Effector memory CD8-positive, alpha-beta T cell (primary cell): ENCODE measurements at places on chromosomes 1 and 21.

DNA sequence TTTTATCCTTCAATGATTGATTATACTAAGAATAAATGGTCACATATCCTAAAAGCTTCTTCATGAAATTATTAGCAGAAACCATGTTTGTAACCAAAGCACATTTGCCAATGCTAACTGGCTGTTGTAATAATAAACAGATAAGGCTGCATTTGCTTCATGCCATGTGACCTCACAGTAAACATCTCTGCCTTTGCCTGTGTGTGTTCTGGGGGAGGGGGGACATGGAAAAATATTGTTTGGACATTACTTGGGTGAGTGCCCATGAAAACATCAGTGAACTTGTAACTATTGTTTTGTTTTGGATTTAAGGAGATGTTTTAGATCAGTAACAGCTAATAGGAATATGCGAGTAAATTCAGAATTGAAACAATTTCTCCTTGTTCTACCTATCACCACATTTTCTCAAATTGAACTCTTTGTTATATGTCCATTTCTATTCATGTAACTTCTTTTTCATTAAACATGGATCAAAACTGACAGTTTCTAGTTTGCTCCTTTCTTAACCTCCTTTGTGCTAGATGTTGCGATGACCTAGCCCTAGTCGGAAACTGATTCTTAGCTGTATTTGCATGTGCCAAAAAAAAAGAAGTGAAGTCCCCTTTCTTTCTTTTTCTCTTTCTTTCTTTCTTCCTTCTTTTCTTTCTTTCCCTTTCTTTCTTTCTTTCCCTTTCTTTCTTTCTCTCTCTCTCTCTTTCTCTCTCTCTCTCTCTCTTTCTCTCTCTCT is 45.1 kb downstream of the MAP3K7CL start:
- no peaks in the 10 kb centered on the region for H3K4me1 ChIP-seq
- no peak for DNase-seq
- no peaks in the 10 kb centered on the region for H3K27me3 ChIP-seq
- peaks cover 3% of the 10 kb centered on the region for H3K36me3 ChIP-seq
- no peak overlapping the region for H3K4me3 ChIP-seq

GRCh38 chr1:198699167-198700015 is 60.6 kb downstream of the PTPRC start:
- H3K27me3 ChIP-seq, result no peaks in the 10 kb centered on the region
- H3K4me3 ChIP-seq, result peak overlapping the region; percentile 68
- peak; percentile 64 for DNase-seq
- H3K36me3 ChIP-seq, result peaks cover 98% of the 10 kb centered on the region
- H3K27ac ChIP-seq, result peak overlapping the region; percentile 95

GRCh38 chr1:17624611-17625233 is 85.2 kb downstream of the ARHGEF10L start:
- peaks cover 1% of the 10 kb centered on the region for H3K4me1 ChIP-seq
- DNase-seq, result no peak
- H3K36me3 ChIP-seq, result no peaks in the 10 kb centered on the region
- H3K4me3 ChIP-seq, result no peak overlapping the region
- H3K27ac ChIP-seq, result no peak overlapping the region

DNA sequence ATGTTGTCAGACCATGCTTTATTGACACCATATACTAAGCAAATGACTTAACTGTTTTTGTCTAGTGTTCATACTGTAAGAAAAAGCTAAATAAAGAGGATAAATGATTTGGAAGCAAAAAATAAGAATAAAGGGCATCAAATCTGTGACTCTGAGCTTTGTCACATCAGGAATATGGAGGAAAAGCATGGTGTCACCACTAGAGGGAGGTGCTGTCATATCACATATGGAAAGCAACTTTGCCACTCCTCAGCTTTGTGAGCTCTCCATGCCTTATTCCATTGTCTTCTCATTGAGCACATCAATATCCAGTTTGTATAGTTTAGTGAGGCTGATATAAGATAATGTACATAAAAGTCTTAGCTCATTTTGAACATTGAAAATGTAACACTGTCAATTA is 20.8 kb upstream of the GBP1 start:
- no peaks in the 10 kb centered on the region for H3K27me3 ChIP-seq
- peaks cover 5% of the 10 kb centered on the region for H3K4me1 ChIP-seq
- no peaks in the 10 kb centered on the region for H3K36me3 ChIP-seq
- H3K4me3 ChIP-seq, result no peak overlapping the region
- H3K27ac ChIP-seq, result no peak overlapping the region

- H3K4me3 ChIP-seq, result no peak overlapping the region
- no peak overlapping the region for H3K27ac ChIP-seq
- DNase-seq, result no peak
- H3K27me3 ChIP-seq, result peaks cover 16% of the 10 kb centered on the region
- H3K36me3 ChIP-seq, result no peaks in the 10 kb centered on the region
- peaks cover 40% of the 10 kb centered on the region for H3K4me1 ChIP-seq
Measured at GRCh38 chr1:9278585-9279153, 14.0 kb upstream of the SPSB1 start.

GRCh38 chr1:226248796-226249195 is 25.3 kb downstream of the MIXL1 start:
- no peak overlapping the region for H3K27ac ChIP-seq
- no peak for DNase-seq
- no peak overlapping the region for H3K4me3 ChIP-seq
- H3K36me3 ChIP-seq, result peaks cover 12% of the 10 kb centered on the region
- no peaks in the 10 kb centered on the region for H3K27me3 ChIP-seq

- H3K4me3 ChIP-seq, result peak overlapping the region; percentile 96
- no peaks in the 10 kb centered on the region for H3K27me3 ChIP-seq
- H3K27ac ChIP-seq, result peak overlapping the region; percentile 84
- no peak for DNase-seq
- peaks cover 44% of the 10 kb centered on the region for H3K36me3 ChIP-seq
- peaks cover 82% of the 10 kb centered on the region for H3K4me1 ChIP-seq
Measured at GRCh38 chr1:167631936-167632614, 2.0 kb downstream of the RCSD1 start.

GRCh38 chr1:167544447-167545093 is 9.0 kb downstream of the CREG1 start:
- H3K36me3 ChIP-seq, result peaks cover 3% of the 10 kb centered on the region
- H3K27me3 ChIP-seq, result no peaks in the 10 kb centered on the region
- H3K4me3 ChIP-seq, result no peak overlapping the region

DNA sequence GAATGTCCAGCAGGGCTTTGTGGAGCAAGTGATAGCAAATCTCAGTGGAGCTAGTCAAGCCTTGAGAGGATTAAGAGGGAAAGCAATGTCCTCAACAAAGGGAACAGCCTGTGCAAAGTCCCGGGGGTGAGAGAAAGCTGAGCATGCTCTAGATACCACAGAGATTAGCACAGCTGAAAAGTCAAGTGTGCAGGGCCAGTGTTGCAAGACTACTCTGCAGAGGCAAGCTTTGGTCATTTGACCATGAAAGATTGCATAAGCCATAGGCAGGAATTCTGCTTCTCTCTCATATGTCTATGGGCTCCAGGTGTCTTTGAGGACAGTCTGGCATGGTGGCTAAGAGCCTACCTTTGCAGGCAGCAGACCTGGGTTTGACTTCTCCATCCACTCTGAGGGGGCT is 181.0 kb upstream of the JUN start:
- H3K4me1 ChIP-seq, result peaks cover 30% of the 10 kb centered on the region
- H3K36me3 ChIP-seq, result no peaks in the 10 kb centered on the region
- H3K4me3 ChIP-seq, result no peak overlapping the region
- no peaks in the 10 kb centered on the region for H3K27me3 ChIP-seq
- no peak overlapping the region for H3K27ac ChIP-seq
- DNase-seq, result no peak

- no peak overlapping the region for H3K27ac ChIP-seq
- no peaks in the 10 kb centered on the region for H3K27me3 ChIP-seq
- no peak for DNase-seq
- no peak overlapping the region for H3K4me3 ChIP-seq
- peaks cover 9% of the 10 kb centered on the region for H3K4me1 ChIP-seq
Measured at GRCh38 chr1:15513919-15514318, 10.1 kb downstream of the CASP9 start.

DNA sequence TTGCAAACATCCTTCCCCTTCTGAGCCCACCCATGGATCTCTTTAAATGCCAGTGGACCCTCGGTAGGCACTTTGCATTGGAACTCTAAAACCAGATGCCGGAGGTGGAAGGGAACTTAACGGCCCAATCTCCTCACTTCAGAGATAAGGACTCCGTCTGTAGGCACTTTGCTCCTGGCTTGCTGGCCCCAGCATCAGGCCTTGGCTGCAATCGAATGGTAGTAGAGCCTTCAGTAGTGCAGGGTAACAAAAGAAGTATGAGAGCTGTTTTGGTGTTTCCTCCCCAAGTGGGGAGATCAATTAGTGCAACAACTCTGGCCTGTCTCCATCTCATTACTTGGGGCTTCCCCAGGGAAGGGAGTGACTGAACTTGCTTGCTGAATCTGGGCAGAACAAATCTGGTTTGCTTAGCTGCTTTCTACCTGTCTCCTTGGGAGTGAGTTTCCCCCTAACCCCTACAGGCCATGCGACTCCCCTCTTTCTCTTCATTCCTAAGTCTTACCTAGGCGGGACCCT is 70.8 kb downstream of the TENT5C start:
- no peak overlapping the region for H3K27ac ChIP-seq
- H3K4me1 ChIP-seq, result peaks cover 18% of the 10 kb centered on the region
- no peak overlapping the region for H3K4me3 ChIP-seq
- no peaks in the 10 kb centered on the region for H3K27me3 ChIP-seq
- H3K36me3 ChIP-seq, result peaks cover 3% of the 10 kb centered on the region
- no peak for DNase-seq

GRCh38 chr1:100597784-100598183 is 59.8 kb downstream of the GPR88 start:
- no peak for DNase-seq
- no peak overlapping the region for H3K27ac ChIP-seq
- H3K27me3 ChIP-seq, result peaks cover 2% of the 10 kb centered on the region
- no peaks in the 10 kb centered on the region for H3K36me3 ChIP-seq
- no peaks in the 10 kb centered on the region for H3K4me1 ChIP-seq

DNA sequence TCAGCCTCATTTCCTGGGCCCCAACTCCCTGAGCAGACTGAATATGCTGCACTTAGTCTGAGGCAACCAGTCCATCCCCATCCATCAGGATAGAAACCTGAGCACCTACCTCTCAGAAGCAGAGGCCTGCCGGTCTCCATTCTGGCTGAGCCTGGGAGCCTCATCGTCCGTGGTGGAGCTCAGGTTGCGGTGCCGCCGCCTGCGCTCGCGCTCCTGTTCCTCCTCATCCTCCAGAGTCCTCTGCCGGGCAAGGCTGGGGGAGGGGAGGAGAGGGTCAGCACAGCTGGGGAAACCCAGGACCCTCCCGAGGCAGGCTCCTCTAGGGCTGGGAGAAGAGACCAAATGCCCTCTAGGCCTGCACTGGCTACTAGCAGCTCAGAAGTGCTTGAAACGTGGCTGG is 10.1 kb downstream of the LAD1 start:
- no peak for DNase-seq
- H3K4me3 ChIP-seq, result no peak overlapping the region
- H3K4me1 ChIP-seq, result no peaks in the 10 kb centered on the region
- H3K36me3 ChIP-seq, result peaks cover 2% of the 10 kb centered on the region

GRCh38 chr1:231144416-231145193 is 17.3 kb upstream of the TRIM67 start:
- DNase-seq, result no peak
- H3K27me3 ChIP-seq, result peaks cover 69% of the 10 kb centered on the region
- H3K36me3 ChIP-seq, result no peaks in the 10 kb centered on the region
- no peaks in the 10 kb centered on the region for H3K4me1 ChIP-seq
- no peak overlapping the region for H3K27ac ChIP-seq
- no peak overlapping the region for H3K4me3 ChIP-seq

GRCh38 chr1:115356356-115356755 is 18.3 kb upstream of the NGF start:
- DNase-seq, result no peak
- no peaks in the 10 kb centered on the region for H3K36me3 ChIP-seq
- H3K4me3 ChIP-seq, result no peak overlapping the region
- H3K27me3 ChIP-seq, result peaks cover 6% of the 10 kb centered on the region

DNA sequence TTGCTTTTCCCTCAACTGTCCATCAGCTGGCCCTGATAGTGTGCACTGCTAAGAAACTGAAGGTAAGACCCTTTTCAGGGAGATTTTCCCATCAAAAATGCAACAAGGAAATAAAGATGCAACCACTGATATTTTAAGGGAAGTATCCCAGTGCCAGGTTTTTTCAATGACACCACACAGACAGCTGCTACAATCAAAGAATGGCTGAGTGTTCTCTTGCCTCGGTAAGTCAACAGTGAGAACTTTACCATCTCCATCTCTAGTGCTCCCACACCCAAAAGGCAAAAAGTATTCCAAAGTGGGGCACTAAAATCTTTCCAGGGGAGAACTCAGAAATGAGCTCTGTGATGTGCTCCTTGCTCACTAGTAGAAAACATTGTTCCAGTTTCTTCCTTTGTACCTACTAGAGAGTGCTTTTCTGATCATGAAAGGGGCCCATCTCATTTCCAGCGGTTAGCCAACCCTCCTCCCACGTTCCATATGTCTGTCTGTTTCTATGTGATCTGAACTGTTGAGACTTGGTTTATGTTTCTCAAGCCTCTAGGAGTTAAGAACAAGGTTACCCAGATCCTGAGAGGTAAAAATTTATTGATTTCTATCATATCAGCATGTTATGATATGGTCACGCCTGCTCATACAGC is 67.6 kb upstream of the NEK2 start:
- H3K4me3 ChIP-seq, result no peak overlapping the region
- H3K27me3 ChIP-seq, result no peaks in the 10 kb centered on the region

GRCh38 chr21:29712818-29713217 is 227.0 kb downstream of the GRIK1 start:
- no peaks in the 10 kb centered on the region for H3K36me3 ChIP-seq
- no peak for DNase-seq
- H3K4me1 ChIP-seq, result no peaks in the 10 kb centered on the region
- H3K4me3 ChIP-seq, result no peak overlapping the region

- no peak for DNase-seq
- peaks cover 6% of the 10 kb centered on the region for H3K36me3 ChIP-seq
Measured at GRCh38 chr1:171742577-171742922, 685 bp upstream of the VAMP4 start.

DNA sequence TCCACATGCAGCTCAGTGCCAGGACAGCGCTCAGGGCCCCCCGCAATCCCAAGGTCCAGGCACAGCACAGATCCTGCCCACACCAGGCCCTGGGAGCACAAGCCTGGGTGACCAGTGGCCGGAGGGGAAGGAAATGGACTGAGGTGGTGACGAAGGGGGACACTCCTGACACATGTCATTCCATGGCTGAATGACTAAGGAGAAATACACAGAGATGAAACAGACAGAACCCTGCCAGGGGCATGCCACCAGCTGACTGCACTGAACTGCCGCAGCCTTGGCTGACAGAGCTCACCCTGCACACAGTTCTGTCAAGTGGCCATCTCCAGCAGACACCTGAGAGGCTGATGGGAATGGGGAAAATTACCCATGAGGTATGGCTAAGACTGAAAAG is 56.1 kb downstream of the HSF2BP start:
- H3K27me3 ChIP-seq, result no peaks in the 10 kb centered on the region
- H3K36me3 ChIP-seq, result no peaks in the 10 kb centered on the region
- no peak overlapping the region for H3K27ac ChIP-seq
- H3K4me1 ChIP-seq, result no peaks in the 10 kb centered on the region
